Upper lobe of right lung (tissue), 1 donor: ENCODE measurements at places on chromosomes 16 and 17. TPM values are rescaled to one million over a fixed set of nuclear protein-coding genes. Genes with fewer than 3 reads are reported as not detected.

Gene CSF3
- total RNA-seq = 1.2 TPM

Gene KRT17
- total RNA-seq = 5.9 TPM

Gene ITGAL
- 62.8 TPM for total RNA-seq

Gene TP53TG3C
- total RNA-seq = not detected

Gene CCDC144A
- 10.9 TPM for total RNA-seq

DNA sequence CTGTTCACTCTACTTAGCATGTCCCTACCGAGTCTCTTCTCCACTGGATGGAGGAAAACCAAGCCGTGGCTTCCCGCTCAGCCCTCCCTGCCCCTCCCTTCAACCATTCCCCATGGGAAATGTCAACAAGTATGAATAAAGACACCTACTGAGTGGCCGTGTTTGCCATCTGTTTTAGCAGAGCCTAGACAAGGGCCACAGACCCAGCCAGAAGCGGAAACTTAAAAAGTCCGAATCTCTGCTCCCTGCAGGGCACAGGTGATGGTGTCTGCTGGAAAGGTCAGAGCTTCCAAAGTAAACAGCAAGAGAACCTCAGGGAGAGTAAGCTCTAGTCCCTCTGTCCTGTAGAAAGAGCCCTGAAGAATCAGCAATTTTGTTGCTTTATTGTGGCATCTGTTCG lies 2.8 kb upstream of the LPCAT2 start:
- peaks cover 17% of the 10 kb centered on the region for H3K4me1 ChIP-seq
- no peak overlapping the region for H3K4me3 ChIP-seq
- no peak overlapping the region for H3K27ac ChIP-seq
- no peaks in the 10 kb centered on the region for H3K27me3 ChIP-seq
- no peak for DNase-seq
- peaks cover 14% of the 10 kb centered on the region for H3K36me3 ChIP-seq

- no peak within 1 kb of the TSS for H3K27ac ChIP-seq
- H3K27me3 ChIP-seq = peaks cover 25% of the 10 kb centered on the region
- H3K4me1 ChIP-seq = peaks cover 15% of the 10 kb centered on the region
- DNase-seq = no peak
- H3K36me3 ChIP-seq = no peaks in the 10 kb centered on the region
Observed at GRCh38 chr16:88638323-88639230, at the start of gene IL17C. Gene IL17C (plus strand): TSS chr16:88638572. CDS start chr16:88638642, 70 bp downstream.

DNA sequence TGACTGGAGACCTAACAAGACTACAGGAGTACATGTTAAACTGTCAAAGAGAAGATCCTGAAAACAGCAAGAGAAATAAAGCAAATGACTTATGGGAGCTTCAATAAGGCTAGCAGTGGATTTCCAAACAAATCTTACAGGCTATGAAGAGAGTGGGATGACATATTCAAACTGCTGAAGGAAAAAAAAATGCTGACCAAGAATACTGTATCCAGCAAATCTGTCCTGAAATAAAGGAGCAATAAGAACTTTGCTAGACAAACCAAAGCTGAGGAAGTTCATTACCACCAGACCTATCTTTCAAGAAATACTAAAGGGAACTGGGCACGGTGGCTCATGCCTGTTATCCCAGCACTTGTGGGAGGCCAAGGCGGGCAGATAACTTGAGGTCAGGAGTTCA lies 28.6 kb downstream of the ZFP1 start:
- DNase-seq = no peak
- no peaks in the 10 kb centered on the region for H3K4me1 ChIP-seq
- no peak overlapping the region for H3K27ac ChIP-seq
- H3K36me3 ChIP-seq = no peaks in the 10 kb centered on the region

GRCh38 chr17:30589431-30589830 lies 112.2 kb downstream of the GOSR1 start:
- DNase-seq = no peak
- no peak overlapping the region for H3K27ac ChIP-seq
- H3K4me3 ChIP-seq = no peak overlapping the region
- H3K4me1 ChIP-seq = no peaks in the 10 kb centered on the region
- no peaks in the 10 kb centered on the region for H3K27me3 ChIP-seq

GRCh38 chr17:79790805-79791734 lies 5.8 kb downstream of the CBX8 start:
- H3K27me3 ChIP-seq = peaks cover 75% of the 10 kb centered on the region
- peaks cover 16% of the 10 kb centered on the region for H3K4me1 ChIP-seq
- DNase-seq = peak; percentile 62
- H3K27ac ChIP-seq = no peak overlapping the region
- H3K4me3 ChIP-seq = no peak overlapping the region
